ENCODE measurements at places on chromosomes 1 and 21. TPM values are rescaled to one million over a fixed set of nuclear protein-coding genes. Genes with fewer than 3 reads are reported as not detected.
A peak's percentile ranks its signal among the peaks of the same experiment; 100 is the strongest.

GRCh38 chr21:41222247-41223068, 54.5 kb downstream of the BACE2 start:
- no peak overlapping the region for H3K4me3 ChIP-seq
- H3K27me3 ChIP-seq = no peaks in the 10 kb centered on the region
- peaks cover 14% of the 10 kb centered on the region for H3K36me3 ChIP-seq
- no peak for DNase-seq
- no peak overlapping the region for H3K27ac ChIP-seq

- peak overlapping the region; percentile 56 for H3K27ac ChIP-seq
- peaks cover 54% of the 10 kb centered on the region for H3K27me3 ChIP-seq
- DNase-seq = no peak
- H3K4me3 ChIP-seq = peak overlapping the region; percentile 47
- peaks cover 50% of the 10 kb centered on the region for H3K4me1 ChIP-seq
Measured at GRCh38 chr1:48039088-48040054, 42.2 kb upstream of the TRABD2B start.

DNA sequence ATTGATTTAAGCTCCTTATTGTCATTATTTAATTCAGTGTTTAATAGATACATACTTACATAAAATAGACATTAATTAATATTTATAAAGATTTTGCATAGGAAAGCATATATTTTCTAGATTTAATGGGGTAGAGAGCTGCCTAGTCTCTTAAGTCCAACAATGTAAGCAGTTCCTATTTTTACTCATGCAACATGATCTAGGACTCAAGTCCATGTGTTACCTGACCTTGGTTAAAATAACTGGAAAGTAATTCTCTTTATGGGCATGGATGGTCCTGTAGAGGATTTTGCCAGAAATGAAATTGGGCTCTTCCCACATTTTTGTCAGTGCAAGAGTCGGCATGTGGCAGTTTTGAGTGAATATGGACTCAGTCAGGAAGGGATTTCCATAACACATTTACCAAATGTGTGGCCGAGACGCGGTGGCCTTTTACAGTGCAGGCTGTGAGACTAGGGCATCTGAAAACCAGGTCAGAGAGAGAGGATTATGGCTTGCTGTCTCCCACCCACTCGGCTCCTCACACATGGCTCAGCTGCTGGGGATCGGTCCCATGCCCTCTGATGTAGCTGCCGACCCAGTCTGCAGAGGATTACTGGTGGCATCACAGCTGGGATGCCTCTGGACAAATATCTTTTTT, 6.2 kb upstream of the KIF1B start:
- H3K36me3 ChIP-seq = no peaks in the 10 kb centered on the region
- peaks cover 1% of the 10 kb centered on the region for H3K4me1 ChIP-seq
- DNase-seq = no peak

- H3K27me3 ChIP-seq = peaks cover 48% of the 10 kb centered on the region
- H3K4me3 ChIP-seq = peak overlapping the region; percentile 76
- no peaks in the 10 kb centered on the region for H3K4me1 ChIP-seq
- no peak for DNase-seq
Measured at GRCh38 chr1:39490596-39491145, 765 bp upstream of the BMP8A start.

DNA sequence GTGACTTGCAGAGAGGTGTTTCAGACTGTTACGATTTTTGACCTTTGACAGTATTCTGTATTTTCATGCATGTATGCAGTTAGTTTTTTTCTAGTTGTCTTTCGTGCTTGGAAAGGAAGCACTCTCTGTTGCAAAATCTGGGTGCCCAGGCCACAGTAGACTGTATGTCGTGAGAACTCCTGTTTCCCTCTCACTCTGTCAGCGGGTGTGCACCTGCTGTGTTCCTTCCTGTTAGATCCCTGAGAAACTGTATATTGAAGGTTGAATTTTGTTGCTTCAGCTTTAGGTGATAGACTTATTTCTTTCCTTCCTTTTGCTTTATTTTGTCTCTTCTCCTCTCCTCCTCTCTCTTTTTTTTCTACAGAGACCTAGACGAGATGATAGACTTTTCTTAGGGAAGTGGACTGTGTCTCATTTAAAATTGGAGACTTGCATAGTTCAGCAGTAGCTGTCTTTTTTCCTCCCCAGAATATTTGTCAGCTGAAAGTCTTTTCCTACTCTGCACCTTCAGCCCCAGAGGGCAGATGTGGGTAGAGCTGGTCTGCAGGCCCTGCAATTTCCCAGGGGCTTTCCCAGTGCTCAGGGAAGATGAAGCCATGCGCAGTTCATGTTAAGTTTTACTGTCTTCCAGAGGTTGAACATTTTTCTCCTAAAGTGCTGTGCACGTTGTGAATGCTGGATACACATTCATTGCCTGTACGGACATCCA, 1.4 kb downstream of the TRAPPC10 start:
- DNase-seq = no peak
- H3K27ac ChIP-seq = peak overlapping the region; percentile 96
- H3K4me1 ChIP-seq = peaks cover 51% of the 10 kb centered on the region
- H3K4me3 ChIP-seq = peak overlapping the region; percentile 94
- no peaks in the 10 kb centered on the region for H3K36me3 ChIP-seq

GRCh38 chr1:155981266-155982088, 3.1 kb upstream of the ARHGEF2 start:
- H3K4me1 ChIP-seq = peaks cover 34% of the 10 kb centered on the region
- no peaks in the 10 kb centered on the region for H3K36me3 ChIP-seq
- peak overlapping the region; percentile 70 for H3K27ac ChIP-seq
- peak overlapping the region; percentile 71 for H3K4me3 ChIP-seq
- H3K27me3 ChIP-seq = no peaks in the 10 kb centered on the region

DNA sequence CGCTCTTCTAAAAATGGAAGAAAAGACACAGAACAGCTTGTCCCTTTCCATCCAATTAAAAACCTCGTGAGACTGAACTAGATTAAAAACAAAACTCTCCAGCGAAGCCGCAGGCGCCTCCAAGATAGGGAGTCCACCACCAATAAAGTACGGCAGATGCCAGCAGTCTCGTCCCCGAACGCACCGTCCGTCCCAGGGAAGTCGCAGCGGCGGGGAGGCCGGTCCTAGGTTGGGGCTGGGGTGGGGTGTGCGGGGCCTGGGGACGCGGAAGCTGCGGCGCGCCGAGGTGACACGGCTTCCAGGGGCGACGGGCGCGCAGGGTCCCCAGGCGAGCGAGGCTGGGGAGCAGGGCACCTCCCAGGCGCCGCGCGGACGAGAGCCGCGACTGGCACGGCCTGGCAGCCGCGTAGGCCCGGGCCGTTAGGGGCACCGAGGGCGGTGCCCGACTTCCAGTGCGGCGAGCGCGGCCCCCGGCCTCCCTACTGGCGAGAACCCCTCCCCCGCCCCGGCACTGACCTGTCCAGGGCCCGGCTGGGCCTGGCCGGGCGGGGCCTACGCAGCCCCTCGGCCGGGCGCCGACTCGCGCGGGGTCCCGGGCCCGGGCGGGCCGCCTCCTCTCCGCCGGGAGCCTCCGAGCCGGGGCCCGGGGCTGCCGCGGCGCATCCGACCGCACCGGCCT, 28.3 kb upstream of the A3GALT2 start:
- H3K27me3 ChIP-seq = no peaks in the 10 kb centered on the region
- peak overlapping the region; percentile 89 for H3K27ac ChIP-seq
- peaks cover 63% of the 10 kb centered on the region for H3K4me1 ChIP-seq
- peaks cover 19% of the 10 kb centered on the region for H3K36me3 ChIP-seq

GRCh38 chr1:55725378-55725777, 510.2 kb upstream of the USP24 start:
- no peak overlapping the region for H3K4me3 ChIP-seq
- no peaks in the 10 kb centered on the region for H3K27me3 ChIP-seq
- no peak for DNase-seq
- peaks cover 3% of the 10 kb centered on the region for H3K4me1 ChIP-seq
- H3K36me3 ChIP-seq = no peaks in the 10 kb centered on the region

DNA sequence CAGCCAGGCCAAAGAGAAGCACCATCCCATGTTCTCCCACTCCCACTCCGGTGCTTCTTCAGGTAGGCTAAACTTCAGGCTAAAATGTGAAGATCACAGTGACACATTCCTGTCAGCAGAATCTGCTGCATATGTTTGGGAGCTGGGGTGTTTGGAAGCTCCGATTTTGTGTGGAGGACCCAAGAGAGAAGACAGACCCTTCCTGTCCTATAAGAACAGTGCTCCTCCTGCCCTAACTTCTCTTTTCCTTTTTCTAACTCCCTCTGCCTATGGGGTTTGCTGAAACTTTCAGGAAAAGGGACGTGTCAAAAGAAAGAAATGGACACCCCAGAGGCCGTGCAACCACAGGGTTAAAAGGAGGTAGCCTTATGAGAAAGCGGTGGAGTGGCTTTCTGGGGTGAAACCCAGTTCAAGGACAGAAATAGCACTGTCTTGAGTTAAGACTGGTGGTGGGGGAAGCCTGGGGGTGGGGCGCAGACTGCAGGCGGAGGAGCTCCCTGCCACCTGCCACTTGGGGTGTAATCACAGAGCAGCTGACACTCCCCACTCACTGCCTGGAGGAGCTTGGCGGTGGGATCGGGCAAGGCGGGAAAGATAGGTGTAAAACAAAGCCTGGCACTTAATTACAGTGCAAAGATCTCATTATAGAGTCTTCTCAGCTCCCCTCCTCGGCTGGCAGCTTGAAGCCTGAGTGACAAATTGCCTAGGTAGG, 645 bp upstream of the TLR5 start:
- H3K27ac ChIP-seq = peak overlapping the region; percentile 61
- H3K36me3 ChIP-seq = no peaks in the 10 kb centered on the region
- H3K4me1 ChIP-seq = peaks cover 13% of the 10 kb centered on the region

- H3K36me3 ChIP-seq = no peaks in the 10 kb centered on the region
- H3K27me3 ChIP-seq = no peaks in the 10 kb centered on the region
- H3K27ac ChIP-seq = peak overlapping the region; percentile 88
- no peak for DNase-seq
Measured at GRCh38 chr1:89064632-89065031, 376 bp downstream of the GBP1 start.

DNA sequence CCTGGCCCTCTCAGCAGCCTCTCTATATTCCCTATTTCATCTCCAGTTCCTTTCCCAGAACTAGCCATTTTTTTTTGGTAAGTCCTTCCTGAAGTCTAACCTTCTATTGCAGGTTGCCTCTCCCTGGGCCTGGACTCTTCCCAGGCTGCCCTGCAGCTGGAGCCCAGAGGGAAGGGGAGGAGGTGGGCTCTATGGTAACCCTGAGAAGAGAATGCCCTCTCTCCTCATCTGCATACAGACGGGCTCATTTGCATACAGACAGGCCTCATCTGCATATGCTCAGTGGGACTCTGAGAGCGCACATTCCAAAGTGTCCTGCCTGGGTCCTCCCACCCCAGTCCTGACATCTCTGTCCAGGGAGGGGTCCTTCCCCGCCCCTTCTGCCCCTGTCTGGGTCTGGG, 32.7 kb downstream of the RHBG start:
- DNase-seq = no peak
- no peak overlapping the region for H3K27ac ChIP-seq
- H3K4me1 ChIP-seq = no peaks in the 10 kb centered on the region
- no peak overlapping the region for H3K4me3 ChIP-seq

DNA sequence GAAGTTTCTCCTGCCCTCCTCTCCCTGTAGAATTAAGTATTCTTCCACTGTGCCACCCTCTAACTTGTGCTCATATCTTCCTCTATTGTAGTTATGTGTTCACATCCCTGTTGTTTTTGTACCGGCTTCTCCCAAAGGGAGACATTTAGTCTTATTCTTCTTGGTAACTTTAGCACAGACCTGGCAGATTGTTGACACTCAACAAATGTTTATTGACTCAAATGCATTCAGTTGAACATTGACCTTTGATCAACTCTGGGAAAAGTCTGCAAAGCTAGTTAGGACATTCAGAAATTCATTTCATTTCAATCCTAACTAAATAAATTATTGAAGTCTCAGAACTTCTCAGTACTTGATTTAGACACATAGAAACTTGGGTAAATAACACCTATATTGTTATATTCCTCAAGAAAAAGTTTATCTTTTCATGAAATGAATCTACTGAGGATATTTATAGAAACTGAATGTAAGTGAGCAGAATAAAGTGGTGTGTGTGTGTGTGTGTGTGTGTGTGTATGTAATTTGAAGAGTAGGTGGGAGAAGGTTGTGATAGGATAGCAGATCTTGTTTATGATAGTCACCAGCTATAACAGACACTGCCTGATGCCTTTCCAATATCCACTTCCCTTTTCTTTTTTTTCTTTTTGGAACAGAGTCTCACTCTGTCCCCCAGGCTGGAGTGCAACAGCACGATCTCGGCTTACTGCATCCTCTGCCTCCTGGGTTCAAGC, 872.4 kb upstream of the CXADR start:
- peaks cover 14% of the 10 kb centered on the region for H3K36me3 ChIP-seq
- no peaks in the 10 kb centered on the region for H3K27me3 ChIP-seq
- no peaks in the 10 kb centered on the region for H3K4me1 ChIP-seq
- H3K4me3 ChIP-seq = no peak overlapping the region
- H3K27ac ChIP-seq = no peak overlapping the region
- no peak for DNase-seq

GRCh38 chr1:13737398-13737797, 37.4 kb downstream of the PRDM2 start:
- H3K36me3 ChIP-seq = no peaks in the 10 kb centered on the region
- H3K4me3 ChIP-seq = no peak overlapping the region
- peaks cover 7% of the 10 kb centered on the region for H3K4me1 ChIP-seq
- DNase-seq = no peak
- H3K27ac ChIP-seq = no peak overlapping the region

DNA sequence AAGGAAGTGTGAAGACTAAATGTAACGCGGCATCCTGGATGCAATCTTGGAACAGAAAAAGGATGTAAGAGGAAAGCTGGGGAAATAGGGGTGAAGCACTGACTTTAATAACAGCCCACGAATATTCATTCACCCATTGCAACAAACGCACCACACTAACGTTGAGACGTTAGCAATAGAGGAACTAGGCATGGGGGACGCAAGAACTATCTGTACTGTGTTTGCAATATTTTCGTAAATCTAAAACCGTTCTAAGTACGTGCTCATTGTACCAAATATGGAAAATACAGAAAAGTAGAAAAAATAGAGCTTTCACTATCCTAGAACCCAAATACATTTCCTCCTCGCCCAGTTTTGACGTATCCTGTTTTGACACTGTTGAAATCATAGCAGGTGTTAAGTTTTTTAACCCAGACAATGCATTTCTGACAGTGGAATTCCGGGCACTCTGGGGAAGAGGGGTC, 3.9 kb downstream of the LAPTM5 start:
- no peaks in the 10 kb centered on the region for H3K27me3 ChIP-seq
- peak overlapping the region; percentile 72 for H3K27ac ChIP-seq
- H3K36me3 ChIP-seq = no peaks in the 10 kb centered on the region
- H3K4me3 ChIP-seq = no peak overlapping the region
- no peak for DNase-seq
- H3K4me1 ChIP-seq = peaks cover 20% of the 10 kb centered on the region

The HRNR gene
- not detected for total RNA-seq

The TBX15 gene
- total RNA-seq = 0.19 TPM

The TFF3 gene
- total RNA-seq = 31.5 TPM

The TMEM51 gene
- total RNA-seq = 12.5 TPM

The CD164L2 gene
- 0.76 TPM for total RNA-seq

The NPL gene
- total RNA-seq = 3.2 TPM

The AQP10 gene
- total RNA-seq = 0.27 TPM

The CD52 gene
- total RNA-seq = 0.75 TPM

Measured in type B pancreatic cell (in vitro differentiated cells).